KBM-7 (cell line): ENCODE measurements at places on chromosomes 5 and 9.

GRCh38 chr5:113118298-113118697 lies 141.7 kb downstream of the DCP2 start:
- no peak for DNase-seq

- no peak for DNase-seq
Measured at GRCh38 chr9:77556396-77556795, 91.7 kb downstream of the GNA14 start.

DNA sequence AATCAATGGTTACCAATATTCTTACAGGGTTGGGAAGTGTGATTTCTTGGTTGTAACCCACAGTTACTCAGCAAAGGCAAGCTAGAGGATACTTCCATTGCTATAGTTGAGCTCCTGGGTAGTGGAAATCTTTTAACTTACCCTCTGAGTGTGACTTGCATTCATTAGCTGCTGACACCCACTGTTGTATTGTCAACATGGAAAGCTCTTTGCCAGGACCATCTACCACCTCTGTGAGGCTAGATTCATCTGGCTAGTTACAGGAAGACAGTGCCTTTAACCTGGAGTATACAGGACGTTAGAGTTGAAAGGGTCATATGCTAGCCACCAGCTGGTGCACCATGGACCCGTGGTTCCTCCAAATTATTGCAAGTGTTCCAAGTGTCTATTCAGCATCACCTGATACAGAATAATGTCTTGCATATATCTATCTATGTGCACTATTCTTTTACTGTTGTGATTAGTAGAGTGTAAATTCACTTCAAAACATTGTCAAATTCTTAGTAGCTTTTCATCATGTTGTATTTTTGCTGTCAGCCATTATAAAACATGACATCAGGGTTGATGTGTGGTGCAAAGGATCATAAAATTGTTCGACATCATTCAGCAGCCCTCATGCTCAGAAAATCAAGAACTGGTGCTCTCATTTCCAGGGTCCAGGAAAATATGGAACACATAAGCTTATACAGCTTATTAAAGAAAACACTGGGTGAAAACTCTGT lies 239.0 kb downstream of the PJA2 start:
- DNase-seq, result no peak

GRCh38 chr9:124342402-124342775 lies 72.9 kb downstream of the PSMB7 start:
- DNase-seq, result no peak

- DNase-seq, result no peak
Measured at GRCh38 chr5:135055396-135055795, 21.4 kb upstream of the PITX1 start.

GRCh38 chr5:79962575-79963222 lies 28.4 kb downstream of the MTX3 start:
- DNase-seq, result no peak

- DNase-seq, result no peak
Measured at GRCh38 chr5:168790002-168790635, 211.0 kb upstream of the PANK3 start.

- DNase-seq, result no peak
Measured at GRCh38 chr5:67954351-67954750, 261.2 kb upstream of the PIK3R1 start.

GRCh38 chr5:125295405-125295872 lies 549.0 kb upstream of the ZNF608 start:
- no peak for DNase-seq

- DNase-seq, result no peak
Measured at GRCh38 chr5:18900644-18901043, 1087.4 kb downstream of the CDH18 start.

- DNase-seq, result no peak
Measured at GRCh38 chr5:57171816-57172465, 1.9 kb upstream of the GPBP1 start.

GRCh38 chr5:139639619-139640380 lies 8.3 kb upstream of the CXXC5 start:
- DNase-seq, result no peak

GRCh38 chr5:23579566-23579965 lies 72.2 kb downstream of the PRDM9 start:
- DNase-seq, result no peak

DNA sequence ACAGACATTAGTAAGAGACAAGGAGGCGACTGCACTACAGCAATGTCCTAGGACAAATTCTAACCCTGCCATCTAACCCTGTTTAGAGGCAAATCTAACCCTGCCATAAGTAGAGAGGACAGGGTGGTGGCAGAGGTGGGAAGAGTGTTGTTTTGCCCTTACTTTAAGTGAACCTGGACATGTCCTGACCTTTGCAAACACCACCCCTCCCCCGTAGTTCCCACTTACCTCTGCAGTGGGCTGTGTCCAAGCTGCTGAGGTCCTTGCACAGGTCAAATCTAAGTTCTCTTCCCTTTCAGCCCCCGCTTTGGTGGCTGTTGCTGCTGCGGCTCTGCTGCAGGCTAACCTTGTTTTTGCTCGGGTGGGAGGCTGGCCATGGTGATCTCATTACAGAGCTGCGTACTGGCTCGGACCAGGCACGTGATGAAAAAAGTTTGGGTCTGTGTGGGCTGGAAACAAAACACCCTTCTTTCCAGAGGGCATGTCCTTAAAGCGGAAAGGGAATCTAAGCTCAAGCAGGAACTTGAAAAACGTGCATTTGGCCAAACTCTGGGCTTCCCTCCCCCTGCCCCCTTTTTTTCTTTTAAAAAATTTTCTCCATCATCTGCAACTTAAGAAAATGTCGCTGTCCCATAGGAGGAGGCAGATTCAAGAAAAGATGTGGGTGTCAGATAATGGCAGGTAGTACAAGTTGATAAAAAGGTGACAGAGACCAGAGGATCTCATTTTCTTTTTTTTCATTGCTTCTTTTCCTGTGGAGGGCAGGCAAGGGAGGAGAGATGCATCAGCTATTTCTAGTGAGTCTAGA lies at the start of gene FAXDC2:
TSS of gene FAXDC2 (minus strand) at position 349 of the 808 bp plus-strand sequence. CDS start 12,425 bp downstream, outside the sequence.
- peak; percentile 71 for DNase-seq

- no peak for DNase-seq
Measured at GRCh38 chr5:131671409-131671808, 36.4 kb upstream of the RAPGEF6 start.

DNA sequence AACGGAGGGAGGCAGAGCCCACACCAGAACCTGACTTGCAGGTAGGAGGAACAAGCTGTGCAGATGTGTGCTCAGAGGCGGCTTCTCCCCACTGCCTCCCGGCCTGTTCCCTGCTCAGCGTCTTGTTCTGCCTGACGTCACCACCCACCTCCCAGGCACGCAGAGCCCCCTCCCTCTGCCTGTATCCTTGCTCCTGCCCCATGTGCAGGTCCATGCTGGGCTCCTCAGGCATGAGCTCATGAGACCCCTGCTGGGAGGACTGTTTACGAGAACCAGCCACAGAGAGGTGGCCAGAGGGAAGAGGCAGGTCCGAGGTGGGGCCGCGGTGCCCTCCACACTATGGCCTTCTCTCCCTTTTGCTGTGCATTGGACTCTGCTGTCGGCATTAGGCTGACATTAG lies 45.5 kb downstream of the SLC6A3 start:
- no peak for DNase-seq

- no peak for DNase-seq
Measured at GRCh38 chr5:66041627-66042026, 102.5 kb upstream of the SREK1 start.

- DNase-seq, result peak; percentile 60
Measured at GRCh38 chr5:137822158-137822764, 45.4 kb upstream of the MYOT start.

- DNase-seq, result no peak
Measured at GRCh38 chr5:142486020-142486419, 161.2 kb upstream of the SPRY4 start.

- no peak for DNase-seq
Measured at GRCh38 chr5:23648656-23649055, 141.2 kb downstream of the PRDM9 start.

DNA sequence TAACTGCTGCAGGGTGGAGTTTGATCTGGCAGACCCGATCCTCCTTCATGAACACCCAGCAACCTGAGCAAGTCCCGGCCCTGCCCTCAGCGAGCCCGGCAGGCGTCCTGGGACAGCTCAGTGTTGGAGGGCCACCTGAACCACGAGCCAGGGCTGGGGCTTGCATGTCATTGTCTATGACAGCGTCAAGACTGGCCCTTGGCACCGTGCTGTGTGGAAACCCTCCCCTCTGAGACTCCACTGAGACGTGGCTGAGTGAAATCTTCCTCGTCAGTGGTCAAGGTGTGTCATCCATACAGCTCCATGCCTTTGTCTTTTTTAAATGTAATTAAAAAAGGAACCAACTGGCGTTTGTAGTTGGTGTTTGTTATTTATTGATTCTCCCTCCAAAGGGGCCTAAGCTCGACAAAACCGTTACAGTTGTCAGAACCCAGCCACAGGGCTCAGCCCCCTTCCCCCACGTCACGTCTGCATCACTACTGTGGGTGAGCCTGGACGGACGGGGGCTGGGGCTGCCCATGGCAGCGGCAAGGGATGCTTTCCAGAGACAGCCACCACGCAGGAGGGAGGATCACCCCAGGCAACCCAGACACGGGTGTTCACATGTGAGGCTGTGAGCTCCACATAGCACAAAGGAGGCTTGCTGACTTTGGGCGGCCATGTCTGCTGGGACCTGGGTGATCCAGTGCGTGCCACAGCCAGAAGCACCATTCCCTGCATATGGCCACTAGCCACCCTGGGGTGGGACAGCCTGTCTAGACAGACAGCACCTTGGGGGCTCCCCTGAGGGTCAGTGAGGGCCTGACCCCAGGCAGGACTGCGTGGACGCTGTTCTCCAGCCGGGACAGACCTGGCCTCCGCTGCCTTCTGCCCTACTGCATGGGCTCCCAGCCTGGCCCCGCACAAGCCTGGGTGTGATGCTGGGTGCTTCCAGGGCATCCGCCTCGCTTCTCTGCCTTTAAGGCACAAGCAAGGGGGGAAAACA lies 7.3 kb downstream of the UCK1 start:
- no peak for DNase-seq

DNA sequence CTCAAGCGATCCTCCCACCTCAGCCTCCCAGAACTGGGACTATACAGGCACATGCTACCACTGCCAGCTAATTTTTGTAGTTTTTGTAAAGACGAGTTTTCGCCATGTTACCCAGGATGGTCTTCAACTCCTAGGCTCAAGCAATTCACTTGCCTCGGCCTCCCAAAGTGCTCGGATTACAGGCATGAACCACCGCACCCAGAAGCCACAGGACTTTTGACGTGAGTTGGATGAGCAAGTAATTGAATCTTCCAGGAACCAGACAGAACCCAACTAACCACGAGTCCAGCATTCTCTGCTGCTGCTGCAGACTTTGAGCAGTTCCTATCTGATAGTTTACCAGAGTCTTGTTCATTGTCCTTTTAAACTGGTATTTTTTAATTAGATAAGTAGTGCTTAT lies 9.6 kb upstream of the ATP6V0E1 start:
- no peak for DNase-seq

- no peak for DNase-seq
Measured at GRCh38 chr5:116032094-116032517, at the start of gene ARL14EPL. ARL14EPL (plus strand) TSS chr5:116032472; CDS start chr5:116051466, 18,994 bp downstream.

DNA sequence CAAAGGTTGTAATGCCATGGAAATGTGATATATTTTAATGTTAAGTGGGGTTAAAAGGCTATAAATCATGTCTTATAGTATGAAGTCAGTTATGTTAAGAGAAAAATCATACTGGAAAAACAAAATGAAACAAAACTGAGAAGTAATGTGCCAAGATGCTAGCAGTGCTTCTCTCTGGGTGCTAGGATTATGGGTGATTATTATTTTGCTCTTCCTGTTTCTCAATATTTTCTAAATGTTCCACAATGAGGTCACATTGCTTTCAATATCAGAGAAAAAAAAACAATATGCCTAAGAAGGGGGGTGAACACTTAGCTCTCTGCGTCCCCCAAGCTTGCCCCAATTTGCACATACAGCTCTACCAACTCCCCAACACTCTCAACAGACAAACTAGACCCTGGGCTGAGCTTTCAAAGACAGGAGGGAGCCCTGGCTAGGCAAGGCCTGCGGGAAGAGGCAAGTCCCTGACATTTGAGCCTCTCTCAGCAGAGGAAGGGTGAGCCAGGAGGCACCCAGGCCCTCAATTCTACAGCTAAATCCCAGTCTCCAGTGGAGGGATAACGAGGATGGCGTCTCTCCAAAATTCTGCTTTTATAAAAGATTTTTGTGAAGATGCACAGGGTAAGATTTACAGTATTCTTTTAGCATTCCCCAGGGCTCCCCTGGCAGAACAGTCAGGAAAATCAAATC lies 24.4 kb downstream of the WHRN start:
- no peak for DNase-seq

DNA sequence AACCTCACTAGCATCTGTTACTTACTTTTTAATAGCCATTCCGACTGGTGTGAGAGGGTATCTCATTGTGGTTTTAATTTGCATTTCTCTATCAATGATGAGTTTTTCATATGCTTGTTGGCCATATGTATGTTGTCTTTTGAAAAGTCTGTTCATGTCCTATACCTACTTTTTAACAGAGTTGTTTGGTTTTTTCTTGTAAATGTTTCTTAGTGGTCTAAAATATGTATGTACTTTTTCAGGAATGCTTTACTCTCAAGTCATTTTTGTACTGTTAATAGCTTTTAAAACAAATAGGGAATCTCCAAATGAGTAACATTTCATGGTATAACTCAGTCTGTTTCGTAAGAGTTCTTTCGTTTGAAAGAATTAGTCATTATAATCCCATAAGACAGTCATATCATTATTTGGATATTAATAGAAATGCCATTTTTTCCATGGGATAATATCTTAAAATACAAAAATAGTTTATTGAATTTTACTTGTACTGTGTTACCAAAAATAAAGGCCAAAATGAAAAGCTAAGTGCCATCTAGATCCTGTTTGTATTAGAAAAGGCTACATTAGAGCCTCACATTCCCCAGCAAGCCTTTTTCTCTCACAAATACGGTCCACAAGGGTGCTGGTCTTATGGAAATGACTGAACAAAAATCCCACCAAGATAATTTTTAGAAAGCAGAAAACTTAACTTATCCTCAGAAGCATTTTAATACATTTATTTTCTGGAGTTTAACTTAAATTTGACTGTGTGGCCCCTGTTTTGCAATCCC lies 247.7 kb downstream of the PJA2 start:
- DNase-seq, result no peak

DNA sequence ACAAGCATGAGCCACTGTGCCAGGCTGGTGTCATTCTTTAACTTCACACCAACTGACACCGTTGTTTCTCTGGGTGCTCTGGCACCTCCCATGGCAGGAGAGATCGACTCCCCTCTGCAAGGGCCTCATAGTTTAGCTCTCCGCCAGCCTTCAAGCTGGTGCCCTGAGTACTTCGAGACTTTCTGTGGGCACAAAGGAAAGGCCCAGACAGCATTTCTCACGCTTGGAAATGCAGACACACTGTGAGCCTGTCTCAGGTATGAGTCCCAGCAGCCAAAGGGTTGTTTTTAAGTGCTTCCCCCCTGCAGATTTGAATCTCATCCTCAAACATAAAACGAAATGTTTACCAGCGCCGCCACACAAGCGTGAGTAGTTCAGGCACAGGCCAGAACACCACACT lies 11.1 kb upstream of the TCF7 start:
- no peak for DNase-seq

- DNase-seq, result no peak
Measured at GRCh38 chr9:22740781-22741180, 294.2 kb downstream of the DMRTA1 start.

- DNase-seq, result no peak
Measured at GRCh38 chr5:125558466-125558865, 812.0 kb upstream of the ZNF608 start.

GRCh38 chr5:42811591-42812446 lies at the start of gene SELENOP:
SELENOP (minus strand) TSS chr5:42811892; CDS start chr5:42808353, 3,539 bp downstream.
- DNase-seq, result no peak
